Thyroid gland (tissue), 4 donors: ENCODE measurements at places on chromosomes 13 and 19. TPM values are rescaled to one million over a fixed set of nuclear protein-coding genes. Genes with fewer than 3 reads are reported as not detected.

DNA sequence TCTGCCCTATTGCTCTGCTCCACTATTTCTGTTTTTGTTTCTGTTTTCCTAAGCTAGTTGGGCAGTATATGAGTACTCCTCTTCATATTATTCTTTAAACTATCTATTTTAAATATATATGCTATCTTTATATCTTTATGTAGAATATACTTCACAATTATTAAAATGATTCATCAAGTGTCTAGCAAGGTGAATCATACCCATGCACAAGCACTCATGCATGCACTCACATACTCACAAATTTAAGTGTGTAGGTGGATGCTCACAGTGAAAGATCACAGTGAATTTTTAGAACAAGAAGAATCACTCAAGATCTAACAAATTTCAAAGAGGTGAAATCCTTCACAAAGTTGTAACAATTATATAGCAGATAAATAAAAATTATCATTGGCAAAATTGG is 435.6 kb upstream of the SLITRK5 start:
- H3K36me3 ChIP-seq: no peaks in the 10 kb centered on the region
- H3K27ac ChIP-seq: no peak overlapping the region
- H3K4me1 ChIP-seq: no peaks in the 10 kb centered on the region
- no peaks in the 10 kb centered on the region for H3K27me3 ChIP-seq

DNA sequence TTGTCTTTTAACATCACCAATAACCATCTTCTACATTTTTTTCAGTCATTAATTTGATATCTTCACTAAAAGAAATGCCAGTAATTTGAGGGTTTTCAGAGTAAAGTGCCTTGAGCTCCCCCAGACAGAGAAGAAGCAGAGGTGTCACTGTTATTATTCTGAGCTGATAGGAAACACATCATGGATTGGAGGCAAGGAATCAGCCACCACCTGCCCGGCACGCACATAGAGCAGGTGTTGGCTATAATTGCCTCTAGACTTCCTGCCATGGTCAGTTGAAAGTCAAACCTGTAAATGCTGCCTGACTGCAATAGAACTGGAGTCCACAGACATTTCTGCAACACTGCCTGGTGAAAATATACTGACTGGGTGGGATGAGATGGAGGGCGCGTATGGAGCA is 776.6 kb downstream of the UQCRFS1 start:
- H3K4me3 ChIP-seq: no peak overlapping the region
- H3K27ac ChIP-seq: no peak overlapping the region
- no peaks in the 10 kb centered on the region for H3K27me3 ChIP-seq
- H3K4me1 ChIP-seq: no peaks in the 10 kb centered on the region
- no peaks in the 10 kb centered on the region for H3K36me3 ChIP-seq

GRCh38 chr19:55472463-55472862 is 4.0 kb upstream of the ZNF628 start:
- H3K4me1 ChIP-seq: peaks cover 19% of the 10 kb centered on the region
- no peaks in the 10 kb centered on the region for H3K36me3 ChIP-seq
- no peak overlapping the region for H3K27ac ChIP-seq
- no peaks in the 10 kb centered on the region for H3K27me3 ChIP-seq
- no peak for DNase-seq

DNA sequence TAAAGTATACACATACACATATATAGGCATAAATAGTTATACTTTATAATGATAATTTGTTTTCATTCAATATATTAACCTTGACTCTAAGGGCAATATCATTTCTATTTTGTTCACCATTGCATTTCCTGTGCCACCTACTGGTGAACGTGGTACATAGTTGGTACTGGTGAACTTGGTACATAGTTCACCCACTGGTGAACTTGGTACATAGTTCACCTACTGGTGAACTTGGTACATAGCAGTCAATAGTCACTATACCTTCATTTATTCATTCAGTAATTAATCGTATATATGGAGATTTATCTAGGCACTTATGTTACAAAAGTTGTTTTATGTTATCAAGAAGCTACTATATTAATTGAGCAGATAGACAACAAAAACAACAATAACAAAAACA is 172.6 kb upstream of the ATXN8OS start:
- no peaks in the 10 kb centered on the region for H3K4me1 ChIP-seq
- H3K36me3 ChIP-seq: no peaks in the 10 kb centered on the region
- H3K4me3 ChIP-seq: no peak overlapping the region

GRCh38 chr19:49113762-49114629 is at the start of gene LIN7B:
LIN7B (plus strand) TSS chr19:49114370; CDS start chr19:49114405, 35 bp downstream.
- H3K27ac ChIP-seq: peak within 1 kb of the TSS; percentile 33
- peak within 1 kb of the TSS; percentile 34 for H3K4me3 ChIP-seq
- H3K27me3 ChIP-seq: no peaks in the 10 kb centered on the region

DNA sequence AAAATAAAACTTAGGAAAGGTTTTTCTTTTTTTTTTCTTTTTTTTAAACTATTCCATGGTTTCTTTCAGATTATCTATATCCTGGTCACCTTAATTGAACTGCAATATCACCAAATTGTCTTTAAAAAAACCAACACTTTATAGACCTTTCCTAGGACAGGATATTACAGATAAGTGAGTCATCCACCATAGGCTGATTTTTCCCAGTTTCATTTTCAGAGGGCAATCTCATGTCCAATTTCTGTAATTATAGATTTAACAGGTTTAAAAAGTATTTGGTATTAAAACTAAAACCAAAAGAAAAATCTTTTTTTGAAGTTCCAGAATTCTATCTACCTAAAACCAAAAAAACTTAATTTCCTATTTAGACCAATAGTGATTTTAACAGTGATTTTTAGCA is 13.2 kb downstream of the SPART start:
- no peak overlapping the region for H3K27ac ChIP-seq
- peaks cover 9% of the 10 kb centered on the region for H3K36me3 ChIP-seq
- H3K4me3 ChIP-seq: no peak overlapping the region
- DNase-seq: no peak

GRCh38 chr19:17073869-17074633 is 1.2 kb downstream of the HAUS8 start:
- peak overlapping the region; percentile 57 for H3K4me3 ChIP-seq
- H3K27ac ChIP-seq: no peak overlapping the region
- no peak for DNase-seq

FOSB gene
- total RNA-seq: 2.6 TPM

- H3K27me3 ChIP-seq: no peaks in the 10 kb centered on the region
- DNase-seq: peak; percentile 63
- H3K4me3 ChIP-seq: peak within 1 kb of the TSS; percentile 51
- peaks cover 48% of the 10 kb centered on the region for H3K4me1 ChIP-seq
- peak within 1 kb of the TSS; percentile 90 for H3K27ac ChIP-seq
Observed at GRCh38 chr19:1237754-1238368, at the start of gene CBARP. CBARP (minus strand) TSS chr19:1238005; CDS start chr19:1236100, 1,905 bp downstream.

DNA sequence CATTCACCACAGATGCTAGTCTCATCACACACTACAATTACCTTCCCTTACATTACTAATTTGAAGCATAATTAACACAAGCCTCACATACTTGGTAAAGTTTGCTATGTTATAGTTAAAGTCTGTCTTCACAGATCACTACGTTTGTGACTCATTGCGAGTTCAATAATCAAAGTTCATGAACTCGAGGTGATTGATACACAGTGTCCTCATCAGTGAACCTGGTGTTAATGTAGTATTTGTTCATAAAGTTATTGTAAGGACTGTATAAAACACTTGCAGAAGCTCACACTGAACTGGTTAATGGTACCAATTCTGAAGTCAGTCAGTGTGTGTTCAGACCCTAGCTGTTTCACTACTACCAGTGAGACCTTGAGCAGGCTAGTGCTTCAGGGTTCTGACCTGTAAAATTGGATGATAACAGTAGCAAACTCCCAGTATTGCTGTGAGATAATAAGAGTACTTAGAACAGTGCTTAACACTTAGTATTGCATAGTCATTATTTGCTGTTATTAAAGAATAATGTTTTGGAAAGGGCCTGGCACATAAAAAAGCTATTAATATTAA is 313.3 kb downstream of the LIG4 start:
- no peak for DNase-seq
- no peaks in the 10 kb centered on the region for H3K27me3 ChIP-seq
- H3K27ac ChIP-seq: no peak overlapping the region
- no peaks in the 10 kb centered on the region for H3K36me3 ChIP-seq
- no peaks in the 10 kb centered on the region for H3K4me1 ChIP-seq
